ENCODE measurements at places on chromosomes 5 and 9.

- DNase-seq, result peak; percentile 57
These were observed 49.0 kb downstream of the NPR3 start for GRCh38 chr5:32760091-32760509.

DNA sequence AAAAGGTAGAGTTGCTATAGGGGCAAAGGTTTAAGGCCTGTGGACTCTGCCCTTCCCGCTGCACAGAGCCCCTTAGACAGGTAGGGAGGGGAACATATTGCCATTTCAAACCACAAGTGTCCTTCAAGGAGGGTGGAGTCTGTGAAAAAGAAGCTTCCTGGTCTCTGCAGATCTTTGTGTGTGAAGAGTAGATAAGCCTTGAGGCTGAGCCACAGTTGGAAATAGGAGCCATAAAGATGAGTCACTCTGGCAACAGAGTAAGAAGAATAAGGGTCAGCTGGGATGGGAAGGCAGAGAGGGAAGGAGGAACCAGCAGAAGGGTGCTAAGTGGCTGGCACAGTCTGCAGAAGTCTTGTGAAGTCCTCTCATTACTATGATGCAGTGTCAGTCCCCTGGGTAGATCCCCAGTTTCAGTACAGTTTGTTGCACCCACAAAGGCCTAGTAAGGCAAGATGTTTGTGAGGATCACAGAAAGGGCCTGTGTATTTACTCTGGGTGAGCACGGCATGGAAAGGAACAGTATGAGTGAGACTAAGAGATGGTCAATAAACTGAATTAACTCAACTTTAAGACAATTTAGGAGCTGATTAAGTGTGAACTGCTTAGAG is 18.1 kb downstream of the GRXCR2 start:
- peak; percentile 36 for DNase-seq

DNA sequence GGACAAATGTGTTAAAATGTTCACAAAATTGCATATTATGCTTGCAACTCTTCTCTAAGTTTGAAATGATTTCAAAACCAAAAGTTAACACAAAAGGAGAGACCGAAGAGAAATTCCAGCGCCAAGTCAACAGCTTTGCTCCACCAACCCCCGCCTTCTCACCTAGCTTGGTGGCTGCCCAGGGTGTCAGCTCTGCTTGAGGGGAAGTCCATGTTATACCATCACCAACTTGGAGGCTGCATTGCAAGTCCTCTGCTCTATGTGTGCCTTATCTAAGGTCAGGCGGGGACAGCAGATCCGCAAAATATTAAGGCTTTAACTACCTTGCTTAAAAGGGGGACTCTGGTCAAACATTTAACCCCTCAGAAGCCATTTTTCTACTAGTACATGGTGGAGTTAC is 14.6 kb downstream of the CCNJL start:
- DNase-seq, result no peak

GRCh38 chr5:26791021-26791420 is 247.4 kb downstream of the CDH9 start:
- no peak for DNase-seq

DNA sequence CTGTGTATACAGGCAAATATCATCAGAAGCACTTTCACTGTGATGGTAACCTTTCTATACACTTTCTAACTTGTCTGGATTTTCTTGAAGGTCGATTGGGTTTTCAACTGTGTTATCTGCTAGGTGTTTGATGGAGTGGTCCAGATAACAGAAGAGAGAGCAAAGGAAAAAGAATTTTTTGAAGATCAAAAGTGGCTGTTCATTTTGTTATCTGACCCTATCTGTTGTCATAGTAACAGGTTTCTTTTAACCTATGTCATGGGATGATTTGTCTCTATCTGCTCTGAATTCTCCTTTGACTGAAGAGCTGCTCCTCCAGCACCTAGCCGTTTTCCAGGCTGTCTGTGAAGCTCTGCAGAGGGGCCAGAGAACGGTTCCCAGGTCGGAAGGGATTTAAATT is 77.8 kb upstream of the IRX2 start:
- DNase-seq, result no peak

DNA sequence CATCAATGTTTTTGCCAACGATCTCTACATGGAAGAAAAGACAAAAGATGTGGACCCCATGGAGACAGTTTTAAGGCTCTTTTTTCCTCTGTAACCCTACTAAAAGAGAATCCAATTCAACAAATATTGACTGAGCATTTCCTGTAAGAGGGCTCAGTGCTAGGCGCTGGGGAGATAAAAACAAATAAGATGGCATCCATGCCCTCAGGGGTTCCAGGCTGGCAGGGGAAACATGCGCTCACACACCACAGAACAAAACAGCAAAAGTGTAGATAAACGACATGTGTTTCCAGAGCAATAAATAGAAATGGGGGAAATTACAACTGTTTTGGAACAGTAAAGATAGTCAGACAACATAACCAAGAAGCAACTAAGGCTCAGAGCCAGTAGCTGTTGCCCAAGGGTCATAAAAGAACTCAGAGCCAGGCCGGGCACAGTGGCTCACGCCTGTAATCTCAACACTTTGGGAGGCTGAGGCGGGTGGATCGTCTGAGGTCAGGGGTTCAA is 25.2 kb downstream of the ZNF608 start:
- DNase-seq, result no peak

DNA sequence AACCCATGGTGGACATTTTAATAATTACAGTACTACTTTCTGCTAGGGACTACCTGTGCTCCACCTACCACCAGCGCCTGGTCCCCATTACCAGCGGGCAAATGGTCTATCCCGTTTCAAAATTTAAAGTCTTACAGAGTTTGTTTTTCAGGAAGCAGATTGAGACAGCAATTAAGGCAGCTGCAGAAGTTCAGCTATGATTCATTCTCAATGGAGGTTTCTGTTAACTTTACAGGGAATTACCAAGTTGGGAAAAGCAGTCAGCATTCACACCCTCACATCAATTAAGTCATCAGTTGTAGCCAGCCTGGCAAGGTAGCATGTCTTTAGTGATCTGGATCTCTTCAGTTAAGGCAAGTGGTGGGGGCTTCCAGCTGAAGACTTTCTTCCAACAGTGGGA is 410.6 kb upstream of the DAB2 start:
- DNase-seq, result no peak

DNA sequence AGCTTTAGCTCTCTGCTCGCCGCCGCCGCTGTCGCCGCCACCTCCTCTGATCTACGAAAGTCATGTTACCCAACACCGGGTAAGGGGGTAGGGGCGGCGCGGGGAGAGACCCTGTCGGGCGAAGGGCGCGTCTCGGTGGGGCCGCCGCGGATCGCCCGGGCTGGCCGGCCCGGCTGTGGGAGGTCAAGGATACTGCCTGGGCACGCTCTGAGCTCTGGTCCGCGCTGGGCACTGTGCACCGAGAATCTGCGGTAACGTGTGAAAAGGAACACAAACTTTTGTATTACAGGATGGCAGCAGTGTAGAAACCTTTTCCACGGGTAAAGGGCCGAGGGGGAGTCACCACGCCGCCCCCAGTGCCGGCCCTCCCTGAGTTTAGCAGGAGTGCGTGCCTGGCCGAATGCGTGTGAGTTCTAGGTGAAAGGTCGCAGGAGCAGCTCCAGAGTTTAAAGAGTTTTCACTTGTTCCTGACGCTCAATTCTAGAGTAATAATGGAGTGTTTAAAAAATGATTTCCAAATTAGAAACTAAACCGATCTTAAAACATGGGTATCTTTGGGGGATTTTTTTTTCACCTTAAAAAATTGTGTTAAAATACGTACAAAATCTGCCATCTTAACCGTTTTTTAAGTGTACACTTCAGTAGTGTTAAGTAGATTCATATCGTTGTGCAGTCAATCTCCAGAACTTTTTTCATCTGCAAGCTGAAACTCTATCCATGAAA is at the start of gene HSDL2:
Gene HSDL2 (plus strand): TSS at position 7 of the 723 bp plus-strand sequence. CDS start 56 bp downstream, at position 63.
- DNase-seq, result no peak

GRCh38 chr9:135023786-135024405 is 63.6 kb upstream of the OLFM1 start:
- DNase-seq, result no peak

- peak; percentile 25 for DNase-seq
These were observed 51.4 kb downstream of the SMARCA2 start for GRCh38 chr9:2066312-2067273.

GRCh38 chr5:87588316-87588715 is 175.6 kb upstream of the CCNH start:
- no peak for DNase-seq

GRCh38 chr5:92508271-92508670 is 1072.7 kb downstream of the NR2F1-AS1 start:
- DNase-seq, result no peak

DNA sequence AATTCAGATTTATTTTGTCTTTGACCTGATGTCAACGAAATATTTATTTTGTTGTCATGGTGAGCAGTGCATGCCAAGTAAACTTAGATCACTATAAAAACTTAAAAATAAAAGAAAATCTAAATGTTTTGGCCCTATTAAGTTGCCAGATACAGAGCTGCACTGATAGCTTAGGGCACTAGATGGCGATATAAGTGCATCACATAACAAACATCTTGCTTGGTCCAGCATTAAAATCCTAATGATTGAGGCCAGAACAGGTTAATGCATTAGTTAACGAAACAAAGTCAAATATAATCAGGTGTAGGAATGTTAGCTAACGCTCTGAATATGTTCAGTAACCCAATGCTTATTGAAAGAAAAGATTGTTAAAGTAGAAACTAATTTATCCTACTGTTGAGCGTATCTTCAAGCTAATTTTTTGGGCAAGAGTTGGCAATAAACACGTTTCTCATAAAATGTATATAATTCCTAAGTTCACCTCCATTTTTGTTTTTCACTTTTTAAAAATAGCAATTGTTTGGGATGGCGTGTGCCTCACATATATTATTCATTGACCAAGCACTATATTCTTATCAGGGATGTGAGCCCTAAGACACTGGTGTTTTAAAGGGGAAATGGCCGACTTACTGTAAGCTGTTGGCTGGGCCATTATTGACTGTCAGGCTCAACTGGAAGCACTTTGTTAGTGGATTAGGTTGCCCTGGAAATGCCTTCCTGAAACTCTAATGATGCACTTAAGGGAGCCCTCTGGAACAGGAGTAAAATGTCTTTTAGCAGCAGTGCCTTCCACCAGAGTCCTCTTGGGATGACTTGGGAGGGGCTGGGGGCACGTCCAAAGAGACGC is 33.3 kb downstream of the KCTD16 start:
- DNase-seq, result peak; percentile 48

DNA sequence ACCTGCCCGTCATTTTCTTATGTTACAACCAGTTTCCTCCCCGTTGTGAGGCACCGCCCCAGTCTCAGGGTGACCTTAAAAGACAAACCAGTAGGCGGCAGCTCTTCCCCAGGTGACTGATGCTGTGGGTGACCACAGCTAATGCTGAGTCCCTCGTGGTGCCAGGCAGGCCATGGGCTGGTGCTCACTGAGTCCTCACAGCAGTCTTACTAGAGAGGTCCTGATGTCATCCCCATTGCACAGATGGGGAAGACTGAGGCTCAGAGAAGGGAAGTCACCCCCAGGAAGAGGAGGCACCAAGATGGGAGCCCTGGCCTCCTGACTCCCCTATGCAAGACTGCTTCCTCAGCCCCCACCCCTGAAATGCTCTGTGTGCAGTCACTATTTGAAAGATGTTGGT is 978 bp downstream of the CFAP157 start:
- no peak for DNase-seq

GRCh38 chr5:4518903-4519672 is 621.0 kb upstream of the ADAMTS16 start:
- DNase-seq, result no peak

- peak; percentile 52 for DNase-seq
These were observed 892.9 kb downstream of the NR2F1-AS1 start for GRCh38 chr5:92687821-92688722.

DNA sequence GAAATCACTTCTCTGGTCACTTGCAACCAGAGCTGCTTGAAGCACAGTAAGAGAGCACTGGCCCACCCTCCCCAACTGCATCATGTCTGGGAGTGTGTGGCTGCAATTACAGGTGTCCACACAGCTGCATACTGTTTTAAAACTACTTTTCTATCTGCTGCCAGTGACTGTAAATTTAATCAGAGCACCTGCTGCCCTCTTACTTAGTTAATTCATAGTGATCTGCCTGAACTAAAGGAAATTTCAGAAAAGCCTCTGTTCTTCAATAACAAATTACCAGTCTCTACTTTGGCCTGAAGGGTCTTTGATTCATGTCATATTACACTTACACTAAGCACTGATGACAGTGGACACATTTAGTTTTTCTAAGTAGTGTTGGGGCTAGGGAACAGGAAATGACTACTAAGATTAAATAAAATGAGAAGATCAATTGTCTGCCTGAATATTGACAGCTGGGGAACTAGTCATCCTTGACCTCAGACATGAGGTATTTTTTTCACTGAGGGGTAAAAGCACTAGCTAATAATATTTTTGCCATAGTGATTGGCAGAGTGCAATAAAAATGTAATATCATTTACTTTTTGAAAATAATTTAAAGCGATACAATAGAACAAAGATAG is 788.9 kb upstream of the GRAMD2B start:
- DNase-seq, result no peak

GRCh38 chr5:119486-120097 is 27.6 kb downstream of the PLEKHG4B start:
- DNase-seq, result no peak

- no peak for DNase-seq
These were observed 17.3 kb downstream of the DAPK1 start for GRCh38 chr9:87515006-87515405.

GRCh38 chr5:171855798-171856763 is 70.5 kb downstream of the SMIM23 start:
- DNase-seq, result no peak

DNA sequence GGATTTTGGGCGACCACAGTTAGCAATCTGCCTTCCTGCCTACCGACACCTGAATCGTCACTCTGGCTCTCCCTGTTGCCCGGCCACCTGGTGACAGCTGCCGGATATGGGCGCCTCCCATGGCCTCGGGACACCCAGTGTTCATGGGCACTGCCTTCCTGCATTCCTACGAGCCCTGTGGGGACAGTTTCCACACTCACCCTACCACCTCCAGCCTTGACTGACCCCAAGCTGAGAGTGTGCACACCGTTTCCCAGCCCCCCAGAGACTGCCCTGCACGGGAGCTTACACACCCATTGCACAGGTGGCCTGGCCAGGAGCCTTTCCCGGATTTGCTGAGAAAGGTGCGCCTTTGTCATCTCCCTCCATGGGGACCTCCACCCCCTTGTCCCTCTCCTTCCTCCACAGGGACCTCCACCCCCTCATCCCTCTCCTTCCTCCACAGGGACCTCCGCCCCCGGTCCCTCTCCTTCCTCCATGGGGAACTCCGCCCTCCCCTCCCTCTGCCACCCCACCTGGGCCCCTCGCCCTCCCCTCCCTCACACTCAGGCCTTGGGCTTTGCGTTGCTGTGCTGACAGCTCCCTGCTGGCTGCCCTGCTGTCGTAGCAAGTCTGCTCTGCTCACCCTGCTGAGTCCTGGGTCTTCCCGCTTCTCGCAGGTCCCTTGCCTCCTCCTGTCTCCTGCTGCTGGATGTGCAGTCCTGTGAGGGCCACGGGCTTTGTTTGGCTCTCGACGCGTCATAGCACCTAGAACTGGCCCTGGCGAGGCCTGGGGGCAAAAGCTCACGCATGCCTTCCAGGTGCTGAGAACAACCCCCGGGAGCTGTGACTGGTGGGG is 48.4 kb downstream of the MRPL36 start:
- no peak for DNase-seq

GRCh38 chr5:142095651-142096330 is 12.8 kb upstream of the NDFIP1 start:
- no peak for DNase-seq

All from AG08396 (cell line).